ENCODE measurements at places on chromosomes 11 and 22.

DNA sequence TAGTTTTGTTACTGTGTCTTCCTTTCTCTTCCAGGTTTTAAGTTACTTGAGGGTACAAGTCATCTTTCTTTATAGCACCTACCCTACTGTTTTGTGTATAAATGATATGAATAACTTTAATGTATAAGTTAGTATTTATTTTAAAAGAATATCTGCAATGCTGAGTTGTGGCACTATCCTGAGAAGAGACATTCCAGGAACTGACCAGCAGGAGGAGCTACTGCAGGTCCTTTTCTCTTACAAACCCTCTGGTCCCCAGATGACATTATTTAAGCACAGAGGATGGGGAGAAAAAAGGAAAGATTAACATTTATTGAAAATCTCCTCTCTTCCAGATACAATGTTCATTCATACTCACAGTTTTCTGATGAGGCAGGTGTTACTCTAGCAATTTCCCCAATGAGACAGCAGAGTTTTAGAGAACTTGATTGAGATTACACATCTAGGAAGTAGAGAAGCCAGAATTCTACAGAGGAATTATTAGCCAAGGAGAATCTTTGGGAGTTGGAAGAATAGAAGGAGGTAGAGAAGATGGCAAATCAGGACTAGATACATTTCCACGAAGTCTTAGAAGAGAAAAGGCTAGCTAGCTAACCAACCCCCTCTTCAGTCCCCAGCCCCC, 541.2 kb upstream of the API5 start:
- no peak for DNase-seq

- no peak for DNase-seq
These were observed 652.6 kb downstream of the METTL15 start for GRCh38 chr11:28760676-28761390.

DNA sequence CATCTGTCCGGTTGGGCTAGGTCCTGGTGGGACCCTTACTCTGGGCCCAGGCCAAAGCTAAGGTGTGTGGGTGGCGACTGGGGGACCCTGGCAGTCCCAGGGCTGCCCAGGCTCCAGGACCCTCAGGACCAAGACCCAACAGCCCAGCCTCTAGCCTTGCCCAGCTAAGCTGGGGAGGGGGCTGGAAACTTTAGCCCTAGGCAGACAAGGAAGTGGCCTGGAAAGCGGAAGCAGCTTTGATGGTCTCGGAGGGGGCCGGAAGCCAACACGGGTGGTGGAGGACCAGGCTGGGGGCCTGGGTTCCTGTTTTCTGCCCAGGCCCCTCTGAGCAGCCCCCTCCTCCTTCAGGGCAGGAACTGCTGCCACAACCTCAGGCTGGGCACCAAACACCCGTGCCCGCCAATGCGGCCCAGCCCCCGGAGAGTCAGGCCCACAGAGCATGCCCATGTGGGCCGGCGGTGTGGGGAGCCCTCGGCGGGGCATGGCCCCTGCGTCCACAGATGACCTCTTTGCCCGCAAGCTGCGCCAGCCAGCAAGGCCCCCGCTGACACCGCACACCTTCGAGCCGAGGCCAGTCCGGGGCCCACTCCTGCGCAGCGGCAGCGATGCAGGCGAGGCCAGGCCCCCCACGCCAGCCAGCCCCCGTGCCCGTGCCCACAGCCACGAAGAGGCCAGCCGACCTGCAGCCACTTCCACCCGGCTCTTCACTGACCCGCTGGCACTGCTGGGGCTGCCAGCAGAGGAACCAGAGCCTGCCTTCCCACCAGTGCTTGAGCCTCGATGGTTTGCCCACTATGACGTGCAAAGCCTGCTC, 2.8 kb downstream of the SIPA1 start:
- no peak for DNase-seq

DNA sequence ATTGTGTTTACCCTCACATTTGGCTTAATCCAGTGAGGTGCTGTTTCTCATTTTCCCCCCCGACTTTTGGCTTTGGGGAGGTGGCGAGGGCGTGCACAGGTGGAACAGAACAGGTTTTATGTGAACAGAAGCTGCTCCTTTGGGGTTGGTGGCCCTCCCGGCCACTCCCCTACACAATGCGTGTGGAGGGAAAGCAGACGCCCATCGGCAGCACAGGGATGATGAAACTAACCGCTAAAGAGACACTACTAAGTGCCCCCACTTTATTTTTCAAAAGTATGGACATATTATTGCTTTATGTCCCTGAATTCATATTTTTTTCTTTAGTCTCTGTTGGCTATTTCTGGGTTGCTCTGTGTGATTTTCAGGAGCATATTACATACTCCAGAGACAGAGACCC, 160.9 kb downstream of the ENTHD1 start:
- DNase-seq = no peak

DNA sequence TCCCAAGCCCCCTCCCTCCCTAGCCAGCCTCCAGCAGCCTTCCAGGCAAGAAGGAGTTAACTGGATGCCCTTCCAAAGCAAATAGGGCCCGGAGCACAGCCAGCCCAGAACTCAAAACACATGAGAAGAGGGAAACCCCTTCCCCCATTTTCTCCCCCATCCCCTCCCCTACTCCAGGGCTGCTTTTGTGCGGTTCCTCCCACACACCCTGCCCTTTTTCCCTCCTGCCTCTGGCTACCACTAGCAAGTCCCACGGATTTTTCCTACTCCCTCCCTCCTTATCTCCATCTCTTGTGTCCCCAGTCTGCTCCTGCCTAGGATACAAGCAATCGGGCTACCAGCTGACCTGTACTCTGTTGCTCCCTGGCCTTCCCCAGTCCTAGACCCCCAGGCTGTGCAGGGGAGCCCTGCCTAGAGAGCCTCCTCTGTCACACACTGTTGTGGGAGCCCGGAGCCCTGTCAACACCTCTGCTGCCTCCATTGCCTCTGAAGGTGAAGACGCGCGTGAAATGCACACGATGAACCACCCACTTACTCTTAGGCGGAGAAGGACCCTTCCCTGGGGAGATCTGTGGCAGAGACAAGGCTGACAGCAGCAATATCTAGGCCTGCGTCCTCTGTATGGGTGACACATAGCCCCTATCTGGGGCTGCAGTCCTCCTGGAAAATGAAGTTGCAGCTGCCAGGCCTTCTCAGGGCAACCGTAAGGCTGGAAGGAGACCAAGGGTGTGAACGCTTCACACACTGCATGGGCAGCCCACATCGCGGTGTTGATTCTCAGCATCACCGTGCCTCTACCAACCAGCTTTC, 282.8 kb downstream of the MN1 start:
- no peak for DNase-seq

GRCh38 chr22:32617271-32617670, 142.7 kb downstream of the FBXO7 start:
- no peak for DNase-seq

DNA sequence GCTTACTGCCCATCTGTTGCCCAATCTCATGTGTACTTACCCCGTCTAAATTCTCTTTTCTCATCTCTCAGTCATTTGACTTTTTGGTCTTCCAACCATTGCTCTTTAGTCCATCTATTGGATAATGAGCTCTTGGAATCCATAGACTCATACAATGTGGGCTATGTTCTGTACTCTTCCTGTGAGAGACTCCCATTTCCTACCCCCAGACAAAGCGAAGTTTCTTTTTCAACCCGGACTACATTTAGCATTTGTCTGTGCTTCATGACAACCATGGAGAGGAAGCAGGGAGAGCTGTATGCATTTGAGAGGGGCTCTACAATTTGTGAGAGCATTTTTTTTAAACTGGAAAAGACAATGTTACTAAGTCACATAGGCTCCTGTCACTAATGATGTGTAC, 4.0 kb upstream of the ARHGAP42 start:
- no peak for DNase-seq

- no peak for DNase-seq
These were observed 9.4 kb downstream of the CNGA4 start for GRCh38 chr11:6248248-6248647.

DNA sequence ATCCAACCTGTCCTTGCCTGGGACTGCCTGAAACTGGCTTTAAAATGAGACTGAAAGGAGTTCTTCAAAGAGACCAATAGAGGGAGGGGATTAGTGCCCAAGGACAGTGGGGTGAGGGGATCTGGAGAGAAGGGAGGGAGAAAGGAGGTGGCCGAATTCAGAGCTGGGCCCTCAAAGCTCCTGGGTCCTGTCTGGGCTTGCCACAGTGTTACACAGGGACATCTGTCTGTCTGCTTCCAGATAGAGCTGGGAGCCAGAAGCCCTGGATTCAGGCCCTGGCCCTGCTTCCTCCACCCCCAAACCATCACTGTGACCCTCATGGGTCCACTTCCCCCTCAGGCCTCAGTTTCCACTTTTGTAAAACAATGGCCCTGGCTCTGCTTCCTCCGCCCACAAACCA, 3.6 kb downstream of the KCNJ4 start:
- DNase-seq = no peak

- no peak for DNase-seq
These were observed 170.8 kb downstream of the BUD13 start for GRCh38 chr11:116601814-116602636.

DNA sequence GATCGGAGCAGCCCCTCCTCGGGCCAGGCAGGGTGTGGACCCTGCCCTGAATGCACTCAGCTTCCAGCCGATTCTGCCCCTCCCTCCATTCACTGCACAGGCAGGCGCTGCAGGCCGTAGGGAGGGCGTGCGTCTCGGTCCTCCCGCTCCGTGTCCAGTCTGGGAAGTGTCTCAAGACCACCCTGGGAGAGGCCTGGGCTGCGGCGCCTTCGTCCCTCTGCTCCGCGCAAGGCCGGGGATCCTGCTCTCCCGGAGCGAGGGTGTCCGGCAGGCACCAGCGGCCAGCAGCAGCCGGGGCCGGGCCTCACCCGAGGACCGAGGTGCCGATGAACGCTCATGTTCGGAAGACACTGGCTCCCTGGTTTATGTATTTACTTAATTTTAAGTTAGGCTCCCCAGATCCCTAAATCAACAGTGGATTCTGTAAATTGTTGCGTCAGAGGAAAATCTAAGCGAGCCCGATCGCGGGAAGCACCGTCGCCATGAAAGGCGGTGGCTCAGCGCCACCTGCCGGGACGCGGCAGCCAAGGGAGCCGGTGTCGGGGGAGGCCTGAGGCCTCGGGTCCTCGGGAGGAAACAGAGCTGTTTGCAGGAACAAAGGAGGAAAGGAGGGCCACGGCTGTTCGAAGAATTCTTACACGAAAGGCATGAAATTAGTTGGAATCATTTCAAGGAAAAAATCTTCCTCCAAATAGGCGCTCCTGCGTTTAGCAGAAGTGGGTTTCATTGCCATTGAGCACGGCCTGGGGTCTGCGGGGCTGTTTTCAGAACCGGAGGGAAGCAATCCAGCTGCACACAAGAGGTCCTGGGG, 195.3 kb downstream of the BRD1 start:
- no peak for DNase-seq

DNA sequence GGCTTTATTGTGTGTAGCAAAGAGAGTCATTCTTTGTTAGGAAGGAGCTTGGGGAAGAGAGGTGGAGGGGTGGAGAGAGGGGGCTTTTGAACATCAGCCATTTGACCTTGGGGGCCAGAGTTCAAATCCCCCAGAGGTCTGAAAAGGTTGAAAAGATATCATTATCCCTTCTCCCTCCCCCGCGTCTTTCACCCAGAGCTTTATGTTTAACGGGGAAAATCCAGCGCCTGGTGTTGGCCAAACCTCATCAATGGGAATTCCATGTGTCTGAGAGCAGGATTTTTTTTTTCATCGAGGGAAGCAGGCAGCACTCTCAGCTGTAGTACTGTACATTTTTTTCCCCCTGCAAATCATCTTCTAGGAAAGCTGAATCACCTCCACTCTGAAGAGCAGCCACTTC, 122.4 kb upstream of the HSD17B12 start:
- DNase-seq = no peak

DNA sequence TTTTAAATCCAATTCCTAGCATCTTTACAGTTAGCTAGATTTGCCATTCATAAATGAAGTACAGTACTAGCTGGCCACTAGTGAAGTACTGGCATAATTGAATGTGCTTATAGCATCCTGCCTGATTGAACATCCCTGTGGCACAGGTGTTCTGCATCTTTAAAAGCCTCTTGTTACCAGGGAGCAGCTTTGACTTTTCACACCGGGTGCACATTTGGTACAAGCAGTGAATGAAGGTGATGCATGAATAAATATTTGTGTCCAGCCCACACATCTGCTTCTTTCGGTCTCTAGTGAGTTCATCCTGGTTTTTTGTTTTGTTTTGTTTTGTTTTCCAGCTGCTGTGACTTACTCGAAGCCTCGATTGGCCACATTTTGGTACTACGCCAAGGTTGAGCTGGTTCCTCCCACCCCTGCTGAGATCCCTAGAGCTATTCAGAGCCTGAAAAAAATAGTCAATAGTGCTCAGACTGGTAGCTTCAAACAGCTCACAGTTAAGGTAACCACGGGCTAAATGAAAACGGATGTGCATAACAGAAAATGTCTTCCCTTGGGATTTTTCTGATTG, 5.3 kb downstream of the ATP5MG start:
- DNase-seq = no peak

DNA sequence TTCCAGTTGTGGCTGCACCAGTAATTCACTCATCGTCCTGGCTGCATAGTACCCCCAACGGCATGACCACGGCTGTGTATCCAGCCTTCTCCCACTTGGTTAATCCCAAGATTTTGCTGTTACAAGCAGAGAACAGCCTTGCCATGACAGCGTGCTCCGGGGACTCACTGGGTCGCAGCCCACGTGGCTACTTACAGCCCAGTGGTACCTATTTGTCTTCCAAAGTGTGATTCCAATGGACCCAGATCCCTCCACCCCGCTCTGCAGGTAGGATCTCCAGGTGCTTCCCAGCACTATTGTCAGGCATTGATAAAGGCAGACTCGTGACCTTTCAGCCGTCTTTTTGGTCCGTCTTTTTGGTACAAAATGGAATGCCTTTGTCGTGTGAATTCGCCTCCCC, 119.0 kb upstream of the FGF3 start:
- no peak for DNase-seq

All from stimulated activated CD4-positive, alpha-beta T cell treated with anti-CD3 and anti-CD28 coated beads, TNF-alpha, amount 100 ng/mL, for 4 hours (primary cell).